ENCODE measurements at places on chromosomes 16 and 17.

DNA sequence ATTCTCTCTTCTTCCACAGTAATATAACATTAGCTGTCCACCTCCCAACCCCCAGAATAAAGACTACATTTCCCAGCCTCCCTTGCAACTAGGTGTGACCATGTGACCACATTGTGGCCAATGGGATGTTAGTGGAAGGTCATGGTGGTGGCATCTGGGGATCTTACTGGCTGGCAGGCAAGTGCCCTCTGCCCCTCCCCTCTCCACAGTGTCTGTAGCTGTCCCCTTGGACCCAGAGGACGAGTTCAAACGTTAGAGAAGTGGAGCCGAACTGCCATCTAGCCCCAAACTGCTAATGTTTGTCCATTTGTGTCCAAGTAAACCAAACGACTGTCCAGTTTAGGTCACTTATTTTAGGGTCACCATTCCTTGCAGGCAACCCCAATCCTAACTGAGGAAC, 26.6 kb upstream of the KCNG4 start:
- DNase-seq: no peak

- DNase-seq: no peak
Measured at GRCh38 chr16:72110662-72111615, 17.3 kb downstream of the DHX38 start.

DNA sequence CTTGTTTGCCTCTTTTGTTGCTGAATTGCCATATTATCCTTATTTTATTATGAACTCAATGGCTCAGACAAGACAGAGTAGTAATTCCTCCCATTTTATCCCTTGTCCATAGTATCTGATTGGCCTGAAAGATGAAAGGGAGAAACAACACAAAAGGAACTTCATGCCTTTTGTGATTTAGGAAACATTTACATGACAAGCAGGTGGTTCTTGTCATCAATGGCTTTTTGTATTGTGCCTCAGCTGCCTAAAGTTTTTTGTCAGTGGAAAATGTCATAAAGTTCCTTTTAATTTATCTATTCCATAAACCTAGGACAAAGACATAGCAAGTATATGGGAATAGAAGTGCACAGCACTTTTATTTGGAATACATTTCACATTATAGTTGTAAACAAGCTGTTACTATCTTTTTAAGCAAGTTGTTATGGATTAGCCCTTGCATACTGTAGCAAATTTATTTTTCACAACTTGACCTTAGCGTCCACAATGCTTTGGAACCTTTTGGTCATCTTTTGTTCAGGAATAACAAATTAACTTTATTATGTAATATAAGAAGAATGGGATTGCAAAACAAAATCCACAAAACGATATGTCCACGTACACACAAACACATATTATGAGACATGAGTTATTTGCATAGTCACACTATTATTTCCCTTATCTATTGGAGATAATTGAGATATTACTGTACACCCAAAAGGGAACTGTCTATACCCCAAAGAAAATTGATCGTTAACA, 12.4 kb upstream of the MPHOSPH6 start:
- DNase-seq: no peak

GRCh38 chr16:31501226-31501965, 6.8 kb downstream of the RUSF1 start:
- DNase-seq: no peak

GRCh38 chr16:57289391-57290257, 5.2 kb upstream of the PLLP start:
- no peak for DNase-seq

DNA sequence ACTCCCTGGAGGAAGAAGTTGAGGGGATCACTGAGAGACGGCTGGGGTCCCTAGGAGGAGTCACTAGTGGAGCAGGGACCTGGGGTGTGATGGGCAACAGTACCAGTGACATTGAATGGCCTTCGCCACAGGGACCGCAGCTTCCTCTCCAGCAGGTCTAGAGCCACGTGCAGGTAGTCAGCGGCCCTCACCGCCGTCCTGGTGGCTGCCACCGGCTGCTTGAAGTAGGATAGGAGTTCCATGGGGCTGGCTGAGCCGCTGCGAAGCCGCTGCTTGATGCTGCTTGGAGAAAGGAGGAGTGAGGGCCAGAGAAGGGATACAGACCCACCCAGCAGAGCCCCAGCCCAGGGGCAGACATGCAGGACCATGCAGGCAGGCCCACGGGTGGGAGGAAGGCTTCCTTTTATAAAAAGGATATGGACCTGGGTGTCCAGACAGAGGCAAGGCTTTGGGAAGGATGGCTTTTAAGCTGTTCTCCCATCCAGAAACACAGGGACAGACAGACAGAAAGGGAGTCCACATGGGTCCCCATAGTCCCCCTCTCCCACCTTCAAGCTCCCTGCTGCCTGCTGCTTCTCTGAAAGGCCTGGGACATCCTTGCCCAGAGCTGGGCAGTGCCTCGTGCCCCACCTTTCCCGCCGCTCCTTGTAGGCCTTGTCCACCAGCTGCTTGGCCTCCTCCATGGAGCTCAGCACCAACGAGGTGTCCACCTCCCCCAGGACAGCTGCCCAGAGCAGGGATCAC, 827 bp downstream of the MPO start:
- no peak for DNase-seq

DNA sequence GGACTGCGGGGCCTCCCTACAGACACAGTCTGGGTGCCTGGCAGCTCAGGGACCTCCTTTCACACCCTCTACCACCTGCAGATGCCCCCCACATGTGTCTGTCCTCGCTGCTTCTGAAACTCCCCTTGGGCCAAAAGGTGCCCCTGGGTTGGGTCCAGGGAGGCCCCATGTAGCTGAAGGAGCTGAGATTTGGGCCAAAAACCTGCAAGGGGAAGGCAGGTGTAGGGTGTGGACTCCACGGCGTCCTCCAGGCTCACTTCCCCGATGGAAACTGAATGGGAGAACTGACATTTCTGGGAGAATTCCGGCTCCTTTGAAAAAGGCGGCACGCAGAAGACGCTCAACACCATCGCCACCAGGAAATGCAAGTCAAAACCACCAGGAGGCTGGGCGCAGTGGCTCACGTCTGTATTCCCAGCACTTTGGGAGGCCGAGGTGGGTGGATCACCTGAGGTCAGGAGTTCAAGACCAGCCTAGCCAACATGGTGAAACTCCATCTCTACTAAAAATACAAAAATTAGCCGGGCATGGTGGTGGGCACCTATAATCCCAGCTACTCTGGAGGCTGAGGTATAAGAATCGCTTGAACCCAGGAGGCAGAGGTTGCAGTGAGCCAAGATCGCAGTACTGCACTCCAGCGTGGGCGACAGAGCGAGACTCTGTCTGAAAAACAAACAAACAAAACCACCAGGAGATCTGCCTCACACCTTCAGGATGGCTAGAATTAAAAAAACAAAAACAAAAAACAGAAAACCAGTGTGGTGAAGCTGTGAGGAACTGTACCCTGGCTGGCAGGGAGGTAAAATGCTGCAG, 13.2 kb upstream of the BAIAP2 start:
- DNase-seq: no peak

- no peak for DNase-seq
Measured at GRCh38 chr16:85777583-85778310, 21.6 kb downstream of the EMC8 start.

GRCh38 chr17:37859451-37859850, 64.8 kb upstream of the TBC1D3K start:
- no peak for DNase-seq

GRCh38 chr16:53440125-53440524, 5.9 kb downstream of the RBL2 start:
- DNase-seq: no peak

GRCh38 chr17:39808409-39808997, 55.6 kb downstream of the IKZF3 start:
- no peak for DNase-seq

DNA sequence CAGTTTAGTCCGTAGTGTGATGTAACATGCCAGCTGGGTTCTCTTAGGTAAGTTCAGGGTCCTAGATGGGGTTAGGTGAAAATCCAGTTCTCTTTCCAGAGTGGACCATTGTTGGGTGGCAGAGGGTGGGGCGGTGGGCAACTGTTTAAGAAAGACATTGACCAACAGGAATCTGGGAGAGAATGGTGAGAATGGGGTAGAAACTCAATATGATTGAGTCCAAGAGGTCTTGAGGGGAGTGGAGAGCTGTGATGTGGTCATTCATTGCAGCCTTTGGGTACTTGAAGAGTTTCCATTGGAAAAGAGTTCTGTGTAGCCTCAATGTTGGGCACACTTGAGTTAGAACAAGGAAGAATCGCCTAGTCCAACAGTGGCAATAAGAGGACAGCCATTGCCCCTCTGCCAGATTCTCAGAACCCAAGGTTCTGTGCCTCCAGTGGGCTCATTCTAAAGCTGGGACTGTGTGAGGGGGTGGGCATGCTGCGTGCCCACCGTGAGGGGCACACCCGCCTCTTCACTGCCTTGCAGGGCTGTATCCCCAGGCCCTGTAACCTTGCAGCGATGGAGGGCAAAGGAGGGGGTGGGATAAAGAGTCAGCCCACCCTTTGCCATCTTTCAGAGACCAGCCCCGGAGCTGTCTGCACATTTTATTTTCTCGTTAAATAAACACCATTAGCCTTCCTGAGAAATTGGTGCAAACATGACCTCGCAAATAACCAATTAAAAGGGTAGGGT, 208.1 kb downstream of the CCDC182 start:
- DNase-seq: no peak

GRCh38 chr17:78678222-78678557, 101.0 kb upstream of the DNAH17 start:
- no peak for DNase-seq

All from activated CD4-positive, alpha-beta T cell treated with anti-CD3 and anti-CD28 coated beads for 1 hour (primary cell).